ENCODE measurements at places on chromosomes 7 and 10.
A peak's percentile ranks its signal among the peaks of the same experiment; 100 is the strongest.

GRCh38 chr10:80201608-80202141 is 3.7 kb downstream of the ANXA11 start:
- peaks cover 75% of the 10 kb centered on the region for H3K4me1 ChIP-seq
- H3K36me3 ChIP-seq, result no peaks in the 10 kb centered on the region
- no peak for DNase-seq
- H3K27ac ChIP-seq, result peak overlapping the region; percentile 97
- H3K27me3 ChIP-seq, result no peaks in the 10 kb centered on the region

GRCh38 chr7:51161937-51162336 is 154.7 kb downstream of the COBL start:
- no peaks in the 10 kb centered on the region for H3K4me1 ChIP-seq
- H3K27ac ChIP-seq, result no peak overlapping the region
- DNase-seq, result no peak
- no peak overlapping the region for H3K4me3 ChIP-seq
- H3K27me3 ChIP-seq, result no peaks in the 10 kb centered on the region

DNA sequence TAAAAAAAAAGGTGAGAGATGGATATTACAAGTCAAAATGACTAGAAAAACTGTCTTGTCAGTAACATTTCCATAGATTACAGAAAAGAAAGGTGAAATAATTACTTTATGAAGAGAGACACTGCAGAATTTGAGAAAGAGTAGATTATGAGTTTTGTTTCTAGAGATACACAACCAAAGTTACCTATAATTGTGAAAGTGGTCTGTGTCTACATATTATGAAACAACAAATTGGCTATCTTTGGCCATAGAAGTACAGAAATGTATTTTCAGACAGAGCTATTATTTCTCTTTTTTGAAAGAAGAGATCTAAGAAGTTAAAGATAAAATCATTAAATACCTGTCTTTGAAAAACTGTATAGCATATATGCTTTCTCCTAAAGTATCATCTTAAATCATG is 30.1 kb downstream of the KCND2 start:
- H3K4me1 ChIP-seq, result no peaks in the 10 kb centered on the region
- no peaks in the 10 kb centered on the region for H3K27me3 ChIP-seq
- no peak overlapping the region for H3K4me3 ChIP-seq

DNA sequence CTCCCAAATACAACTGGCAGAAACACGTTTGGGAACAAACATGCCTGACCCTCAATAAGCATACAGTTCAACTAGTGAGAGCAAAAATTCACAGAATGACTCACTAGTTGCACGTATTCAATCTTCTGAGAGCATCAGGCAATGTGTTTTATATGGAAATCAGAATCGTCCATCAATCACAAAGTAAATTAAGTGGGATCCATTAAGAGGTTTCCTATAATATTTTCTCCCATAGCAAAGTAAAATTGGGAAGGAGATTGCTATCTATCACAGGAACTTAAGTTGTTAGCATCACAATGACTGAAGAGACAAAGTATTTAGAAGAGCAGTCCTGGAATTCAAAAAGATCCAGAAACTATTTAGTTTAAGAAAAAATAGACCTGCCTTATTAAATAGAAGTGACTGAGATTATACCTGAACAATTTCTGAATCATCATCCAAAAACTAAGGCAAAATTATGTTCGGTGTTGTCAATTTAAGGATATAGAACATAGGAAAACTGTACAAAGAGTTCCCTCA is 28.3 kb downstream of the INHBA start:
- peaks cover 5% of the 10 kb centered on the region for H3K4me1 ChIP-seq
- H3K27me3 ChIP-seq, result no peaks in the 10 kb centered on the region
- no peaks in the 10 kb centered on the region for H3K36me3 ChIP-seq
- no peak overlapping the region for H3K4me3 ChIP-seq
- DNase-seq, result no peak
- no peak overlapping the region for H3K27ac ChIP-seq

DNA sequence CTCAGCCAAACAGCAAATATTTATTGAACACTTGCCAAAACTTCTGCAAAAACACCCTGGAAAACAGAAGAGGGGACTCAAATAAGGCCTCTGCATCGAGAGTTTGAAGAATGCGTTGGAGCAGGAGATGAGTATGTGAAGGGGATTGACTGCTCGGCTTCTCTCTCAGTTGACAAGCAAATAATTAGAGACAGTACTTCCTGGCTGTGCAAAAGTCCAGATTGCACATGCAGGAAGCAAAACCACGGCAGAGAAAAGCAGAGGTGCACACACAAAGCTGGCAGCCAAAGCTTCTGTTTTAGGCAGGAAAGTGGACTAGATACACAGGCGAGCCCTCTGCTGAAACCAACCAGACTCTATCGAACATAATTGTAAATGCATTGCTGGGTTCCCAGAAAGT is 343.6 kb upstream of the MGMT start:
- H3K4me3 ChIP-seq, result no peak overlapping the region
- H3K27ac ChIP-seq, result no peak overlapping the region
- no peak for DNase-seq

- no peaks in the 10 kb centered on the region for H3K4me1 ChIP-seq
- H3K36me3 ChIP-seq, result no peaks in the 10 kb centered on the region
- no peak overlapping the region for H3K27ac ChIP-seq
- no peaks in the 10 kb centered on the region for H3K27me3 ChIP-seq
These were observed 160.3 kb downstream of the PAXIP1 start for GRCh38 chr7:154842591-154842990.

GRCh38 chr10:100348389-100348927 is 1.4 kb downstream of the SCD start:
- H3K36me3 ChIP-seq, result peaks cover 5% of the 10 kb centered on the region
- H3K27me3 ChIP-seq, result no peaks in the 10 kb centered on the region
- peak overlapping the region; percentile 74 for H3K4me3 ChIP-seq
- no peak for DNase-seq

- H3K36me3 ChIP-seq, result no peaks in the 10 kb centered on the region
- H3K4me1 ChIP-seq, result no peaks in the 10 kb centered on the region
- H3K4me3 ChIP-seq, result no peak overlapping the region
- no peak for DNase-seq
- no peaks in the 10 kb centered on the region for H3K27me3 ChIP-seq
- H3K27ac ChIP-seq, result no peak overlapping the region
These were observed 199.0 kb downstream of the CHCHD3 start for GRCh38 chr7:132882714-132883428.

DNA sequence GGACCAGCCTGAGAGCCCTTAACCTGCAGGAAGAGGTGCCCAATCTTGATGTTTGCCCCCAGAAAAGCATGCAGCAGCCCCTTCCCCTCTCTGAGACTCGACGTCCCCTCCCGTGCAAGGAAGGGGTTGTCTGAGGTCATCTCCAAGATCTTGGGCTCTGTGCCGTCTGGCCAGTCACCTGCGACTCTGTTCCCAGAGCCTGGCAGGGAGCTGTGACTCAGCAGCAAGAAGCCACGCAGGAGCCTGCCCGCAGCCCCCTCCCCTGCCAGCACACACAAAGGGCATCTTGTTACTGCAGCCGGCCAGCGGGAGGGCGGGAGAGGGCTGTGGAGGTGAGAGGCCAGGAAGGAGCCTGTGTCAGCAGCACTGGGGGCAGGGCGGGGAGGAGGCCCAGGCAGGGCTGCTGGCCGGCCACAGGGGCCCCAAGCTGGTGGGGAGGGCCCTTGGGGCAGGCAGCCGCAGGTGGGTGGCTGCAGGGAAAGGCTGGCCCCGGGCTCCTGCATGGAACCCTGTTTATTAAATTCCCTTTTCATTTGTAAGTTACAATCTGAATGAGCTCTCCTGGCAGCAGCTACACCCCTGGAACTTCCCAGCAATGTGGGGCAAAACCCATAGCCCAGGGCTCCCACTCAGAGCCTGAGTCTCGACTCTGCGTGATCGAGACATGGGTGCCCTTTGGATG is 103.7 kb upstream of the ZMIZ1 start:
- H3K4me3 ChIP-seq, result no peak overlapping the region
- H3K36me3 ChIP-seq, result no peaks in the 10 kb centered on the region
- no peaks in the 10 kb centered on the region for H3K27me3 ChIP-seq

DNA sequence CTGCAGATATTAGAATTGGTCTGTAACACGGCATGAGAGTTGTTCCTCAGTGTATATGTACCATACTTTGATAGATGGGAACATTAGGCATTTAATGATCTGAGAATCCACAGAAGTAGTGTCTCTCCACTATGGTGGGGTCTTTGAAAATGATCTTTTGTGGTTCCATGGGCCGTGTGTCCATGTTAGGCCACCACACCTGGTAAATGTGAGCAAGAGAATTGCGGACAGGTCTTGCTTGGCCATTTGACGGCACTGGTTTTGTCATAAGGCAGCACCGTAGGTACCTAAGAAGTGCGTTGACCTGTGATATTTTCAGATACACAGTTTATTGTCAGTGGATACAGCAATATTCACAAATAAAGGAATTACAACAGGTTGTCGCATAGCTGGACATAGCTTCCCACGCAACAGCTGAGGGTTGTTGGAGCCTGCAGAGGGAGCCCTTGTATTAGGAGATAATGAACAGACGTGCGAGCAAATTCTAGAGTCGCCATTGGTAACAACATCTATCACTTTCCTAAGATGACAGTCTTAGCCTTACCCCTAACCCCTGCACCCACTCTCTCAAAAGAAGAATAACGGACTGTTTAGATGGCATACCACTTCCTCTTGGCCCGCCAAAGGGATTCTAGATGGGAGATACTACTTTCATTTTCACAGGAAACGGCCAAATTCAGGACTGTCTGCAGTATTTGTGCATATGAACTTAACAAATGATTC is 111.4 kb downstream of the COL28A1 start:
- H3K4me3 ChIP-seq, result peak overlapping the region; percentile 50
- peak; percentile 11 for DNase-seq
- no peaks in the 10 kb centered on the region for H3K4me1 ChIP-seq
- H3K27me3 ChIP-seq, result no peaks in the 10 kb centered on the region
- no peaks in the 10 kb centered on the region for H3K36me3 ChIP-seq
- no peak overlapping the region for H3K27ac ChIP-seq

Measured in ascending aorta (tissue), 2 donors.